ENCODE measurements at places on chromosomes 7 and 10. TPM values are rescaled to one million over a fixed set of nuclear protein-coding genes. Genes with fewer than 3 reads are reported as not detected.

The CREB5 gene
- 0.19 TPM for total RNA-seq

The CPA2 gene
- not detected for total RNA-seq

The NCAPG2 gene
- 6.7 TPM for total RNA-seq

The TUBAL3 gene
- not detected for total RNA-seq

The PCLO gene
- not detected for total RNA-seq

The MINDY3 gene
- total RNA-seq: 44.7 TPM

The CTTNBP2 gene
- total RNA-seq: not detected

The SPDYE5 gene
- 0.26 TPM for total RNA-seq

The SUN3 gene
- total RNA-seq: not detected

The CEP55 gene
- not detected for total RNA-seq

The PPP1R9A gene
- 0.18 TPM for total RNA-seq

The OGDHL gene
- not detected for total RNA-seq

The HIPK2 gene
- 32.9 TPM for total RNA-seq

The GCK gene
- 1.2 TPM for total RNA-seq

The CFAP70 gene
- 9.0 TPM for total RNA-seq

The STEAP1 gene
- total RNA-seq: not detected

The OR2A42 gene
- total RNA-seq: 0.16 TPM

The ASZ1 gene
- not detected for total RNA-seq

The LRRD1 gene
- not detected for total RNA-seq

The NEUROD6 gene
- not detected for total RNA-seq

The CLCN1 gene
- not detected for total RNA-seq

The NEUROG3 gene
- not detected for total RNA-seq

The ASB15 gene
- total RNA-seq: not detected

The SCIN gene
- total RNA-seq: 0.10 TPM

The PKD2L1 gene
- total RNA-seq: not detected

The GHRHR gene
- not detected for total RNA-seq

The HOXA3 gene
- not detected for total RNA-seq

The CALN1 gene
- not detected for total RNA-seq

The OR6B1 gene
- total RNA-seq: not detected

The FGL2 gene
- 7.0 TPM for total RNA-seq

The GPC2 gene
- total RNA-seq: 39.0 TPM

The DNMBP gene
- total RNA-seq: 5.8 TPM

The TET1 gene
- total RNA-seq: 3.2 TPM

The FXYD4 gene
- not detected for total RNA-seq

The NKX1-2 gene
- not detected for total RNA-seq

The ADRA2A gene
- total RNA-seq: not detected

The CALHM3 gene
- not detected for total RNA-seq

The HOXA4 gene
- 0.31 TPM for total RNA-seq

The GNGT1 gene
- not detected for total RNA-seq

The SHH gene
- not detected for total RNA-seq

The FKBP9 gene
- total RNA-seq: not detected

The DNAAF5 gene
- total RNA-seq: 12.3 TPM

The C10orf71 gene
- total RNA-seq: not detected

The ADAM8 gene
- total RNA-seq: 9.4 TPM

The CCDC7 gene
- total RNA-seq: 94.5 TPM

The MMRN2 gene
- total RNA-seq: not detected

The ETV1 gene
- not detected for total RNA-seq

The PTPN20 gene
- 3.8 TPM for total RNA-seq

The RAMP3 gene
- not detected for total RNA-seq

The MINDY4 gene
- 0.94 TPM for total RNA-seq

The CHST3 gene
- total RNA-seq: not detected
